Stimulated activated CD8-positive, alpha-beta memory T cell treated with anti-CD3 and anti-CD28 coated beads, Interleukin-7, amount 100 ng/mL, for 4 hours (primary cell): ENCODE measurements at places on chromosomes 6 and 20.

GRCh38 chr6:128966934-128967333 lies 84.0 kb downstream of the LAMA2 start:
- no peak for DNase-seq

DNA sequence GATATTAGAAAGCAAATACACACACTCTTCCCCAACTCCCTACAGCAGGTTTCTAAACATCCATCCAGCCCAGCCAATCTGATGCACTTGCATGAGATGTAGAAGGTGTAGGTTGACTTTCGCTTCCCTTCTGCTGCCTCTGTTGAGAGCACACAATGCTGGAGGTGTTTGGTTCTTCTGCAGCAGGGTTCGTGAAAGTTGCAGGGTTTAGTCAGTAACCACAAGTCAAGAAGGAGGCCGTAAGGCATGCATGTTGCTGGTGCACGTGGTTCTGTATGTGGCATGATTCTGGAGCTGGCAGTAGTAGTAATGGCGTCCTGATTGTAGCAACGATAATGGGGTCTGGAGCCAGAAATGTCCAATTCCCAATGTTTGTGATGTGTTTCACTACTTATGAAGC lies 53.0 kb downstream of the DEK start:
- no peak for DNase-seq

GRCh38 chr6:43024436-43024835 lies 3.0 kb downstream of the RRP36 start:
- DNase-seq, result no peak

DNA sequence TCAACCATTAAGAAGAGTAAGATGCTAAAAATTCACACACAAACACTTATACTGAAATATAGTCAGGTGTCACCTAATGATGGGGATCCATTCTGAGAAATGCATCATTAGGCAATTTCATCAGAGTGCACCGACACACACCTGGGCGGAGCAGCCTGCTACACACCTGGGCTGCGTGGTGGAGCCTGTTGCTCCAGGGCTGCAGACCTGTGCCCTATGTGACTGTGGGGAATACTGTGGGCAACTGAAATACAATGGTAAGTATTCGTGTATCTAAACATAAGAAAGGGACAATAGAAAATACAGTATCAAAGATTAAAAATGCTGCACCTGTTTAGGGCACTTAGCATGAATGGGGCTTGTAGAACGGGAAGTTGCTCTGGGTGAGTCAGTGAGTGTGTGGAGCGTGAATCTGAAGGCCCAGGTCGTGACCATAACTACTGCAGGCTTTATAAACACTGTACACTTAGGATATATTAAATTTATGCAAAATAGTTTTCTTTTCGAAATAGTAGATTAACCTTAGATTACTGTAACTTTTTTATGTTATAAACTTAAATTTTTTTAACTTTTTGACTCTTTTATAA lies 124.4 kb upstream of the AFDN start:
- DNase-seq, result no peak

GRCh38 chr6:7249946-7250643 lies 62.9 kb downstream of the SSR1 start:
- DNase-seq, result no peak

- DNase-seq, result no peak
These were observed 64.5 kb downstream of the KCNB1 start for GRCh38 chr20:49417843-49418555.

GRCh38 chr20:56956534-56956933 lies 309.9 kb downstream of the BMP7 start:
- DNase-seq, result no peak
